ENCODE measurements at places on chromosomes 1 and 21. TPM values are rescaled to one million over a fixed set of nuclear protein-coding genes. Genes with fewer than 3 reads are reported as not detected.

DNA sequence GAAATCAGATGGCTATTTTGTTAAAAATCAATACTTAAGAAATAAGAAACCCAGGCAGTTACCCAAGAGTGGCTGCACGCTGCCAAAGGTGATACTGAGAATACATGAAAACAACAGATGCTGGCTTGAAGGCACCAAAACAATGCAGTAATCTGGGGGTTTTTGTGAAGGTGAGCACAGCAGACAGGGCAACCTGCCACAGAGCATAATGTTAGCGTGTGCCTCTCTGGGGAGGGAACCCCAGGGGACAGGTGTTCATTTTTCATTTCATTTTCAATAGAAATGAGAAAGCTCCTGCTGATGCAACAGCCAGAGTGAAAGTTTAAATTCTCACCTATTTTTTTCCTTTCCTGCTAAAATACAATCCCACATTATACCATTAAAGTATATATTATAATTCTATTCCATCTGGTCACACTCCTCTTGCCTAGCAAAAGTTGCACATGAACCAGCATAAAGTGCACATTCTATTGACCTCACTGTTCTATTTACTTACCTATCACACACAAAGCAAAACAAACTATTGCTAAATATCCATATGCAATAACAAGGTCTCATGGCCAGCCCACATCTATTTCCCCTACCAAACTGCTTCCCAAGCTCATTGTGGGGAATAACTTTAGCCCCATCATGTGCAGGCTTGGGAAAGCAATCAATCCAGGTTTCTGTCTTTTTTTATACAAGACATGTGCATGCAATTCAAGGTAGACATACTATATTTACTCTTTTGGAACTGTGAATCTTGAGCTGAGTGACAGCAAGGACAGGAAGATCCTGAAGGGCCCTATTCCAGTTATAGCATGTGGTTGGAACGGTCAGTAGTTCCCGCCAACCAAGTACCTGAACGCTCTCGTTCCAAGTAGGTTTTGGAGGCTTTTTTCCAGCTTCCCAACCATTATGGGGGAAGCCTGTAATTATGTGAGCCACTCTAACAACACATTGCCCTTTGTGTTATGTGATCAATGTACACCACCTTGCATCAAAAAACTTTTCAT, 173.6 kb downstream of the RERE start:
- no peak for DNase-seq
- no peak overlapping the region for H3K4me3 ChIP-seq
- H3K4me1 ChIP-seq, result peaks cover 18% of the 10 kb centered on the region
- H3K27me3 ChIP-seq, result no peaks in the 10 kb centered on the region
- H3K27ac ChIP-seq, result no peak overlapping the region
- no peaks in the 10 kb centered on the region for H3K36me3 ChIP-seq

- no peak for DNase-seq
- H3K27me3 ChIP-seq, result no peaks in the 10 kb centered on the region
- H3K36me3 ChIP-seq, result no peaks in the 10 kb centered on the region
- H3K4me3 ChIP-seq, result no peak overlapping the region
- H3K4me1 ChIP-seq, result peaks cover 47% of the 10 kb centered on the region
- no peak overlapping the region for H3K27ac ChIP-seq
Observed at GRCh38 chr1:162629077-162629627, 3.1 kb upstream of the DDR2 start.

ACTN2 gene
- 0.22 TPM for polyA plus RNA-seq

GNAT2 gene
- polyA plus RNA-seq, result 0.08 TPM

DNA sequence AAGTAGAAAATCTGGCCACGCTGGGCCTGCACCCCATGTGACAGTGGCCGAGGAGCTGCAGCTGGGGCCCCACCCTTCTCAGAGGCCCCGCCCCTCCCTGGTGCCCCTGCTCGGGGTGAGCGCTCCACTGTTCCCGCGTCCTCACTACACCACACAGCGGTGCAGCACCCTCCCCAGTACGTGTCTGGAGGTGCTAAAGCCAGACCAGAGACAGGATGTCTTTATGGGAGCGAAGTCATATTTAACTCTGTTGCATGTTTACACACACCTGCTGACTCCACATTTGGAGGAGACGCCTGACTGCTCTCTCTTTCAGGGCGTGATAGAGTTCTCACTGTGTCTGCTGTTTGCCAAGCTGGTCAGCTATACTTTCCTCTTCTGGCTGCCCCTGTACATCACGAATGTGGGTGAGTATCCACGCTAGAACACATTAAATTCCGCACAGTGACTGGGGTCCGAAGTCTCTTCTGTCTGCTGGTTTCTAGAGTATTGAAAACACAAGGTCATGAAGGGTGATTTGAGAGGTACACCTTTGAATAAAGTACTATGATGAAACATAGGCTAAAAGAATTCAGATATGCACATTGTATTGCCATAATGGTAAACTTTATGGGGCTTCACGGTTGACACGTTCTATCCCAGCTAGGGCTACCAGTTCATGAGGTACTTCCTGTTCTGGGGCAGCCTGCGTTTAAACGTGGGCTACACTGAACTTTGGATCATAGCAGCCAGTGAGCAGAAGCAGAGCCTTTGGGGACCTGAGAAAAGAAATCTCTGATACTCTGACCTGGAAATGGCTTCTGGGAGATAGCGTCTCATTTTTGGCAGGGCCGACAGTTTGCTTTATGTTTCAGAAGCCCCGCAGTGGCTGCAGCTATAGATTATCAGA, 48.4 kb downstream of the SLC37A1 start:
- no peaks in the 10 kb centered on the region for H3K36me3 ChIP-seq
- no peaks in the 10 kb centered on the region for H3K4me1 ChIP-seq
- no peak for DNase-seq
- no peaks in the 10 kb centered on the region for H3K27me3 ChIP-seq
- H3K4me3 ChIP-seq, result no peak overlapping the region
- H3K27ac ChIP-seq, result no peak overlapping the region

SPAG17 gene
- polyA plus RNA-seq, result not detected

GRCh38 chr1:100799954-100800612, 80.5 kb downstream of the VCAM1 start:
- DNase-seq, result no peak
- H3K4me1 ChIP-seq, result peaks cover 23% of the 10 kb centered on the region
- H3K27me3 ChIP-seq, result no peaks in the 10 kb centered on the region
- peak overlapping the region; percentile 92 for H3K27ac ChIP-seq

GRCh38 chr1:16207318-16208269, 4.9 kb downstream of the ARHGEF19 start:
- peak overlapping the region; percentile 50 for H3K4me3 ChIP-seq
- no peaks in the 10 kb centered on the region for H3K36me3 ChIP-seq
- peaks cover 9% of the 10 kb centered on the region for H3K4me1 ChIP-seq
- H3K27me3 ChIP-seq, result no peaks in the 10 kb centered on the region
- no peak for DNase-seq
